Thoracic aorta (tissue), 2 donors: ENCODE measurements at places on chromosomes 7 and 10. TPM values are rescaled to one million over a fixed set of nuclear protein-coding genes. Genes with fewer than 3 reads are reported as not detected.

Gene RAB19
- not detected for total RNA-seq

Gene BHLHA15
- not detected for total RNA-seq

Gene HMX3
- total RNA-seq: not detected

Gene DYDC2
- total RNA-seq: not detected

Gene NPSR1
- total RNA-seq: not detected

Gene CUZD1
- total RNA-seq: not detected

GRCh38 chr10:80075781-80076180 lies 2.7 kb upstream of the TMEM254 start:
- no peak for DNase-seq
- no peaks in the 10 kb centered on the region for H3K36me3 ChIP-seq
- H3K4me3 ChIP-seq: no peak overlapping the region
- H3K4me1 ChIP-seq: peaks cover 18% of the 10 kb centered on the region

GRCh38 chr7:18760631-18761445 lies 265.3 kb downstream of the HDAC9 start:
- no peak for DNase-seq
- no peaks in the 10 kb centered on the region for H3K36me3 ChIP-seq
- no peak overlapping the region for H3K4me3 ChIP-seq
- no peaks in the 10 kb centered on the region for H3K27me3 ChIP-seq

DNA sequence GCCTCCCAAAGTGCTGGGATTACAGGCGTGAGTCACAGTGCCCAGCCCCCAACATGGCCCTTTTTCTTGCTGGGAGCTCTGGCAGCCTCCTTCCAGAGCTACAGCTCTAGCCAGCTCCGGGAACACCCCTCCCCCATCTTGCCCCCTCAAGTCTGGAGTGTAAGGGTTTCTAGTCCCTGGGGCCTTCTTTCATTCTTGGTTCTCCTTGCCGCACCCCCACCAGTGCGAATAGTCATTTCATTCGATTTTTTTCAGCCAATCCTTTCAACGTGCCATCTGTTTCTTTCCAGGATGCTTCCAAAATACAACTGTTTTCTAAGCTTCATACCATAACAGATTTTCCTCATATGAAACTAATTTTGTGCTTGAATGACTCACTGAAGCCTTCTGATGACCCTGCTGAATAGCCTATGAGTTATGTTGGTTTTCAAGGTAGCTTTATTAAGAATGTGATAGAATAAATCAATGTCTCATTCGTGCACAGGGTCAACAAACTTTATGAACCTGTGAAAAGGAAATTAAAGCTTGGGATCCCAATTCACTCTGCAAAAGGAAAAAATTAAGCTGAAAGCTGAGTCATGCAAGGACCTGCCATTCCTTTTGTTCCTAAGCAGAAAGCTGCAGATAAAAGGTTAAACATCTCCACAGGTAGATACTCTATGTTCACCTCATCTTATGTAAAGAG lies 38.6 kb downstream of the CDC14C start:
- DNase-seq: no peak
- no peaks in the 10 kb centered on the region for H3K36me3 ChIP-seq
- no peaks in the 10 kb centered on the region for H3K27me3 ChIP-seq
- H3K4me1 ChIP-seq: no peaks in the 10 kb centered on the region

DNA sequence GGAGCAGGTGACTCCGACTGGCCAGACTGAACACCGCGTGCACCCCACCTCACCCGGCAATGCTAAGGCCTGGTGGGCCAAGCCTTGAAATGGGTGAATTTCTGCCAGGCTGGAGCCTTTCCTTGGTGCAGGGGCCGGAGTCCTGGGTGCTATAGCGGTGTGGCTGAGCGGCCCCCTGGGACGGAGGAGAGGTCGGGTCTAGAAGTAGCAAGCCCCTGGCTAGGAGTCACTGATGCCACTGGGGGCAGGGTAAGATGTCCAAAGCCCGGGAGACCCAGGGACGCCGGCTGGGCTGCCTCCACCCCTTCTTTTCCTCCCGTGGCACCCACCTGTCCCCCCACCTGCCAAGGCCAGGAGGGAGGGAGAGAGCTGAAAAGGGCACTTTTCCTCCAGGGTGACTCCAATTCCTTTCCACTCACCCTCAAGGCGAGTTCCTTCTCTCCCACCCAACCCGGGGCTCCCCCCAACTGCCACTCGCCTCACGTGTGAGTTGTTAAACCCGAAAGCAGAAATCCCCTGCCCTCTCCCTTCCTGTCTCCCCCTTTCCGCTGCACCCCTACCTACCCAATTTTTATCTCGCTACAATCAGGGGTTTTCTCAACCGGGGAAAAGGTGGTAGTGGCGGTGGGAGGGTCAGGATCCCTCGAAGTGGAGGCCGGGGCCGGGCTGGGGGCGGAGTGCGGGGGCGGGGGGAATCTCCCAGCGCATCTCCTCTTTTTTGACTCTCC lies 6.0 kb upstream of the GATA3 start:
- no peak overlapping the region for H3K4me3 ChIP-seq
- no peak overlapping the region for H3K27ac ChIP-seq
- DNase-seq: no peak
- H3K27me3 ChIP-seq: peaks cover 37% of the 10 kb centered on the region
- no peaks in the 10 kb centered on the region for H3K36me3 ChIP-seq

DNA sequence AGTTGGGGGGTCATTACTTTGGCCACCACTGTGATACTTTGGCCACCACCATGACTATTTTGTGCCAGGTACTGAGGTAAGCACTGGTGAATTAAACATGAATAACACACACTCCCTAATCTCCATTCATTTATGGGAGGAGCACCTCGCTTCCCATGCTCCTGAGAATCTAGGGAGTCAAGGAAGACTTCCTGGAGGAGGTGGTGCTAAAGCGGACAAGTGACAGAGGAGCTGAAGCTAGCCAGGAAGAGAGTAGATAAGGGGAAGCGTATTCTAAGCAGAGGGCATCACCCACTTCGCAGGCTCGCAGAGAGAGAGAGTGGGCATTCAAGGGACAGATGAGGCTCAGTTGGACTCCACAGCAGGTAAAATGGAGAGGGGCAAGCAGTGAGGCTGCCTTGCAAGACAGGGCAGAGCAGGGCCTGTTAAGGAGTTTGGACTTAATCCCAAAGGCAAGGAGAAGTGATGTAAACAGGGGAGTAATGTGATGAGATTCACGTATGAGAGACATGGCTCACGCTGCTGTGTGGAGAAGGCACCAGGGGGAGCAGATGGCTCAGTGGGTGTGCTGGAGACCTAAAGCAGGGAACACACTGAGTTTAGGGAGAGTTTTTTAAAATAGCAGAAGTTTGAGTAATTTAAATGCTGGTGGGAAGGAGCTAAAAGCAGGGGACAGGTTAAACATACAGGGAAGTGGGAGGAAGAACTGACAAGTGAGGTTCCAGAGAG lies 21.3 kb upstream of the TMEM248 start:
- DNase-seq: no peak
- peaks cover 3% of the 10 kb centered on the region for H3K36me3 ChIP-seq
- no peaks in the 10 kb centered on the region for H3K27me3 ChIP-seq
- H3K27ac ChIP-seq: no peak overlapping the region
- H3K4me1 ChIP-seq: no peaks in the 10 kb centered on the region
- H3K4me3 ChIP-seq: no peak overlapping the region

DNA sequence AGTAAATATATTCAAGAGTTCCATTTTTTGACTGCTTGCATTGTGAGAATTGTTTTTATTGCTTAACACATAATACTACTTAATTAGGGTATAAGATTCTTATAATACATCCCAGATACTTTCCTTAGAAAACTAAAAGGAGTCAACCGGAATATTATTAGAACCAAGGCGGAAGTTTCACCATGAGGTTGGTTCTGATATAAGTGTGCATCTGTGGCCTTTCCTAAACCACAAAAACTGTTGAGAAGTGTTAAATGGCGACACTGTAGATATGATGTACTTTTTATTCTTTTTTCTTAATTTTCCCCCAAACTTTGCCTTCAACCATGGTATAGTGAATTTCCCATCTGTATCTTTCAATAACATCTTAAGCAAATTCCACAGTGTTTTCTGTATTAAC lies 32.3 kb upstream of the INHBA start:
- DNase-seq: no peak
- H3K4me3 ChIP-seq: no peak overlapping the region
- no peaks in the 10 kb centered on the region for H3K27me3 ChIP-seq
- H3K4me1 ChIP-seq: no peaks in the 10 kb centered on the region

- DNase-seq: no peak
- no peak overlapping the region for H3K4me3 ChIP-seq
- no peaks in the 10 kb centered on the region for H3K27me3 ChIP-seq
- no peaks in the 10 kb centered on the region for H3K4me1 ChIP-seq
Measured at GRCh38 chr7:51230723-51231122, 85.9 kb downstream of the COBL start.

DNA sequence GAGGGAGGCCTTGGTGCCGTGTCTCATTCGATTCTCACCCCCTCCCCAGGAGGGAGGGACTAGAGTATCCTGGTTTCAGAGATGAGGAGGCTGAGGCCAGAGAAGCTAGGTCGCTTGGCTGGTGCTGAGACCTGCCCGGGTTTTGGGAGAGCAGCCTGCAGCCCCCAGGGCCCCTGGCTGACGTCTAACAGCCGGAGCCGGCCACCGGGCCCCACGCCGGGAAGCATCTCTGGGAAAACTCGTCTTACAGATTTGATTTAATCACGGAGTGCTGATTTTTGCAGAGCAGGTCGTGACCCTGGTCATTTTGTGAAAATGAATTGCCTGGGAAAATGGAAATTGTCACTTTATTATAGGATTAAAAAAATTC lies 97.5 kb downstream of the MICALL2 start:
- no peak overlapping the region for H3K27ac ChIP-seq
- no peaks in the 10 kb centered on the region for H3K27me3 ChIP-seq
- DNase-seq: no peak
- H3K4me1 ChIP-seq: no peaks in the 10 kb centered on the region
- no peaks in the 10 kb centered on the region for H3K36me3 ChIP-seq

GRCh38 chr7:43502941-43503340 lies 80.0 kb upstream of the STK17A start:
- no peaks in the 10 kb centered on the region for H3K27me3 ChIP-seq
- no peak for DNase-seq
- no peaks in the 10 kb centered on the region for H3K4me1 ChIP-seq

DNA sequence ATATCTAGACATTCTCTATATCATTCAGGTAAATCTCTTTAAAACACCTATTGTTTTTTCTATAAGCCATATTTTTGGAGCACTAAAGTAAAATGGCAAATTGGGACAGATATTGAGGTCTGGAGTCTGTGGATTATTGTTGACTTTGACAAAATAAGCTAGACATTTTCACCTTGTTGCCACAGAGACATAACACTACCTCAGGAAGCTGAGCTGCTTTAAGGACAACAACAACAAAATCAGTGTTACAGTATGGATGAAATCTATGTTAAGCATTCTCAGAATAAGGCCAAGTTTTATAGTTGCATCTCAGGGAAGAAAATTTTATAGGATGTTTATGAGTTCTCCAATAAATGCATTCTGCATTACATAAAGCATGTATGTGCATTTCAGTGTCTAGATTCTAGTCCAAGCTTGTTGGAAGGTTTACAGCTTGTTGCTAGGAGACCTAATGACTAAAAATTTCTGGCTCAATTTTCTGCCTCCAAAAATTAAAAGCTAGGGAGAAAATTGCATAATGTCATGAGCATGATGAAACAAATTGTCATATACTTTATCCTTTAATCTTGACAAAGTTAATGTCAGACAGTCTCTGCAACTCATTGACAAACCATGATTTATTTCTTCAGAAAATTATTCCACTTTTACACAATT lies 18.3 kb downstream of the LIPM start:
- no peaks in the 10 kb centered on the region for H3K4me1 ChIP-seq
- no peak overlapping the region for H3K4me3 ChIP-seq
- no peak overlapping the region for H3K27ac ChIP-seq
- no peaks in the 10 kb centered on the region for H3K36me3 ChIP-seq
- no peak for DNase-seq

- peak overlapping the region; percentile 98 for H3K27ac ChIP-seq
- DNase-seq: no peak
- peaks cover 17% of the 10 kb centered on the region for H3K4me1 ChIP-seq
- H3K4me3 ChIP-seq: peak overlapping the region; percentile 97
Measured at GRCh38 chr7:55366461-55367070, 1.4 kb downstream of the LANCL2 start.
